ENCODE measurements at places on chromosomes 1 and 21. TPM values are rescaled to one million over a fixed set of nuclear protein-coding genes. Genes with fewer than 3 reads are reported as not detected.

Gene FALEC
- polyA plus RNA-seq: not detected

Gene CCDC181
- polyA plus RNA-seq: not detected

Gene GUCA2B
- polyA plus RNA-seq: not detected

Gene MX2
- polyA plus RNA-seq: 37.2 TPM

Gene CD1D
- polyA plus RNA-seq: not detected

Gene ACTA1
- polyA plus RNA-seq: not detected

DNA sequence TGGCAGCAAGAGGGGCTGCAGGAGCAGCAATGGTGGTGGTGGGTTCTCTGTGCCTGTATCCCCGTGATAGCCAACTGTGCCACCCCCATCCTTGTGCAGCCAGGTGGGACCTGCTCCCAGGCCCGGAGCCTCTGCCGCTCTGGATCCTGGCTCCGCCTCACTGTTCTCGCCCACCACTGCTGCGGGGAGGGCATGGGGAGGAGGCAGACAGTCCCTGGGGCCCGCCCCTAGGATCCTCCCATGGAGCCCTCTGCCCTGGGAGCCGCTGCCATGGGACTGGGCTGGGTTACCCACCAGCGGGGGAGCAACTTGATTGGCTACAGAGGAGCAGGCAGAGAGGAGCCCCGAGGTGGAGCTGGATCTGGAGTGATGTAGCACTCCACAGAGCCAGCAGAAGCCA, 31.6 kb downstream of the CD1D start:
- no peak overlapping the region for H3K27ac ChIP-seq
- no peak for DNase-seq
- no peaks in the 10 kb centered on the region for H3K4me1 ChIP-seq
- H3K4me3 ChIP-seq: no peak overlapping the region

GRCh38 chr1:119139857-119140176, 636 bp downstream of the WARS2 start:
- peak overlapping the region; percentile 78 for H3K4me3 ChIP-seq
- peak overlapping the region; percentile 100 for H3K27ac ChIP-seq
- no peak for DNase-seq
- peaks cover 14% of the 10 kb centered on the region for H3K4me1 ChIP-seq
- H3K27me3 ChIP-seq: no peaks in the 10 kb centered on the region

- H3K4me1 ChIP-seq: peaks cover 34% of the 10 kb centered on the region
- no peaks in the 10 kb centered on the region for H3K36me3 ChIP-seq
- DNase-seq: no peak
- H3K27me3 ChIP-seq: no peaks in the 10 kb centered on the region
Measured at GRCh38 chr1:84851839-84852238, 41.2 kb downstream of the LPAR3 start.

DNA sequence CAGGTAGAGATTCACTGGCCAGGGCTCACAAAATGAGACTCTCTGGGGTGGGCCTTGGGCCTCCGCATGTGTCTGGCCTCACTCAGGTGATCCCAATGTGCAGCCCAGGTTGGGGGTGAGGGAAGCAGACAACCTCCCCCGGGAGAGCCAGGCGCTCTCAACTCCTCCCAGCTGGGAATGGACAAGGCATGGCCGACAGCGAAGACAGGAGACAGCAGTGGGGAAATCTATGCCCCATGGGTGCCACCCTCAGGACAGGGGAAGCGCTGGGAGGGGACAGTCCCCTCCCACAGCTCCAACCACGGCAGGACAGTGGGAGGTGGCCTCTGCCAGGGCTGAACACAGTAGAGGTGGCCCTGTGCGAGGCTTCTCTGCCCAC, 47.7 kb downstream of the PRDM15 start:
- DNase-seq: no peak
- no peak overlapping the region for H3K4me3 ChIP-seq
- no peak overlapping the region for H3K27ac ChIP-seq
- H3K27me3 ChIP-seq: no peaks in the 10 kb centered on the region
- no peaks in the 10 kb centered on the region for H3K4me1 ChIP-seq

DNA sequence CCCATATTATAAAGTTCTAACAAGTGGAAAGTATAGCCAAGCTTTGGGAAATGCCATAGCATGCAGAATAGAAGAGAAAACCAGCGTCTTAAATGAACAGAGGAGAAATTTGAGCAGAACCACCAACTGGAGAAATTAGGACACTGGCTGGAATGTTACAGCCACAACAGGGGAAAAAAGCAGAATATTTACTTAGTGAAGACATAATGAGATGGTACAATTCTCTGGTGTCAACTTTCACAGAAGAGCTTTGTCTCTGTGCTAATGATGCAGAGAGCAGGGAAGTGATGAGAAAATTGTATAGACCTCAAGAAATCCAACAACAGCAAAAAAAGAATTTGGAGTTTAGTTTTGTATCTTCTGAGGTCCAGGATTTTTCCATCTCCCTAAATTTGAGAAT, 249.7 kb downstream of the KIF26B start:
- no peak overlapping the region for H3K27ac ChIP-seq
- H3K4me3 ChIP-seq: no peak overlapping the region
- no peaks in the 10 kb centered on the region for H3K36me3 ChIP-seq
- DNase-seq: no peak

GRCh38 chr1:225962440-225962975, 21.5 kb upstream of the LEFTY2 start:
- no peak overlapping the region for H3K4me3 ChIP-seq
- no peaks in the 10 kb centered on the region for H3K27me3 ChIP-seq
- no peaks in the 10 kb centered on the region for H3K36me3 ChIP-seq
- H3K4me1 ChIP-seq: no peaks in the 10 kb centered on the region
